CD4-positive, CD25-positive, alpha-beta regulatory T cell (primary cell): ENCODE measurements at places on chromosomes 11 and 22. TPM values are rescaled to one million over a fixed set of nuclear protein-coding genes. Genes with fewer than 3 reads are reported as not detected.
A peak's percentile ranks its signal among the peaks of the same experiment; 100 is the strongest.

Gene TSKU
- not detected for total RNA-seq

Gene HOATZ
- total RNA-seq = not detected

Gene FOLH1
- not detected for total RNA-seq

Gene TBC1D22A
- 42.5 TPM for total RNA-seq

Gene LRRC32
- total RNA-seq = 71.4 TPM

Gene TYR
- total RNA-seq = not detected

Gene HPX
- total RNA-seq = 1.5 TPM

GRCh38 chr11:957212-957920 is 31.7 kb downstream of the AP2A2 start:
- DNase-seq = no peak

GRCh38 chr11:125934473-125934872 is 11.4 kb upstream of the VSIG10L2 start:
- no peak for DNase-seq

DNA sequence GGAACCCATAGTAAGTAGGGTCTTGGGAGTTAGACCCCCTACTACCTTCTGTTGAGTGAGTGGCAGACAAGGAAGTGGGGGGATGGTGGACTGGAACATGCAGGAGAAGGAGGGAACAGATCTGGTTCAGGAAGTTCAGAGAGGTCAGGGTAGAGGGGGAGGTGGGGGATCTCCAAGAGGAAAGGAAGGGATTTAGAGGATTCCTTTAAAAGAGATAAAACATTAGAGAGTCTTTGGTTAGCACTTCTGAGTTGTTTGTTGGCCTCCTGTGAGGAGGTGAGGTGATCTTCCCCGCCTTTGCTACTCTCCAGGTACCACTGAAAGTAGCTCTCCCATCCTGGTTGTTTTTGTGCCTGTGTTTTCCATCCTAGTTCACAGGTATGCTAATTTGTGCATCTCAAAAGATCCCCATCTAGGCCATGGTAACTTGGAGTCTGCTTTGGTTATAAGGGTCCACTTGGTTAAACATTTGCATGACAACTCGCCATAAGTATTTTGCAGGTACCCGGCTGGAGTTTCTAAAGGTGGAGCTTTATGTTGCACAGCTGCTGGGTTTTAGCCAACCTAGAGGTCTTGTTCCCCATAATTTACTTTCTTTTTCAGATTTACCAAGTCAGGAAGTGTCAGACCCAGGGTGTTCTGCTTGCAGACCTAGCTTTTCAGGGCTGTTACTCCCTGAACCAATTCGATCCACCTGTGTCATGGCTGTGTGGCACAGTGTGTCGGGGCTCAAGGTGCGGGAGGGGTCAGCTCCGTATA is 79.3 kb upstream of the SORL1 start:
- DNase-seq = peak; percentile 70

DNA sequence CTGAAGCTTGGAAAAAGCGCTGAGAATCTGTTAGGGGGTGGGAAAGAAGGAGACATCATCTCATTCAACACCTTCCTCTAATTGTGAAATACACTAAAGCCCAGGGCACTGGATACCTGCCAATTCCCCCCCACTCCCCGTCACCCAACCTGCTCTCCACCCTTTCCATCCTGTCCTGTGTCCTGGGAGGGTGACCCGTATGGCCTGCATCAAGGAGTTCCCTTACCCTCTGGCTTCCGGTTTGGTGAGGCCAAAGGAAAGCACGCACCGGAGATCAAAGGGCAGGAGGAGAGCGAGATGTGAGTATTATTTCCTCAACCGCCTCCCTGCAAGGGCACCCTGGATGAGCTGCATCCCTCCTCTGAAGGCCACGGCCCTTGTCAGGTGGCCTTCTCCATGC is 65.0 kb upstream of the PTPRJ start:
- DNase-seq = no peak

DNA sequence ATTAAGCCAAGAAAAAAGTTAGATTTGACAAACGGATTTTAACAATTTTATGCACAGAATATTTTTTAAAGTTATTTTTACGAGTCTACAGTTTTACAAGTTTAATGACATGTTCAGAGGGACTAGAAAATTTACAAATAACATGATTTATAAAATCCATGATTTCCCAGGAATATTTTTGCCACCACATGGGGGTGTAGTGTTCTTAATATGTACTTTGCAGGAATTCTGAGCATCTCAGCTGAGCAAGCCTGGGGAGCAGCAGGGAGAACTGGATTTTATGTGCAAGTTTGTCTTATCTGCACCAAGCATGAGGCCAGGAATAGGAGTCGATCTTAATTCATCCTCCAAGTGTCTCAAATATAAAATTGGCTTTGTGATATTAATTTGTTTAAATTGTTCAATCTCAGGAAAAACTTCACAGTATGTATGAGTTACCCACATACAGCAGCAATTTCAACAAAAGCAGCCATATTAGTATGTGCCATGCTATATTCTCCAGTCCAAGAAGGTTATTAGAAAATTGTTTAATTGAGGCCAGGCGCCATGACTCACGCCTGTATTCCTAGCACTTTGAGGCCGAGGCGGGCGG is 826.3 kb downstream of the DLG2 start:
- no peak for DNase-seq

DNA sequence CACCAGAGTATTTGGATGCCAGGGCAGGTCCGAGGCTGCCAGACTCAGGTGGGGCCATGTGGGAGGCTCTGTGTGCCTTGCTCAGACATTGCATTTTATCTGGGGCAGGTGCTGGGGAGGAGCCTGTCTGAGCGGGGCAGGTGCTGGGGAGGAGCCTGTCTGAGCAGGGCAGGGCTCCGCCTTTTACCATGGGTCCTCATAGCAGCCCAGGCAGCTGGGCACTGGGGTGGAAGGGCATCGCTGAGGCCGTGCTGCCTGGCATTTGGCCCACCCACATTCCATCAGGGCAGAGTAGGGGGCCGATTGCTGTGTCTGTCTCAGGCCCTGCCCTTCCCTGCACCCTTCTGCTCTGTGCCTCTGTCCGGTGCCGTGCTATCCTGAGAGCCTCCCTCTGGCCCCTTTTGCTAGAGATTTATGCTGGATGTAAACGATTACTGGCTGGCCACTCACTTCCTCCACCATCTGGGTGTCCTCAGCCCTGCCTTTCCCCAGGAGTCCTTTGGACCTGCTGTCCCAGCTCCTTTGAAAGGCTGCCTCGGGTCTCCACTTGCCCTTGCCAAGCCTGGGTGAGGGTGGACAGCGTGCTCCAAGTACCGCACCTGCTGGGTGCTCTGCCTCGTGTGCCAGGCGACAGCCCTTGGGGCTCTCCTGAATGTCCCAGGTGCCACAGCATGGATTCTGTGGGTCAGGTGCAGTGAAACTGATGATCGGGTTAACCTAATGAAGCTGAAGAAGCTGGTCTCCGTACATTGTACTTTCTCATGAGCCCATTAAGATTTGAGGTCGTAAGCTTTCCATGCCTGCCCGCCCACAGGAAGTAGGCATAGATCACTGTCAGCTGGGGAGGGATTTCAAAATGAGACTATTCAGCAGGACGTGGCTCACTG is 281.6 kb downstream of the TBC1D22A start:
- DNase-seq = peak; percentile 34

DNA sequence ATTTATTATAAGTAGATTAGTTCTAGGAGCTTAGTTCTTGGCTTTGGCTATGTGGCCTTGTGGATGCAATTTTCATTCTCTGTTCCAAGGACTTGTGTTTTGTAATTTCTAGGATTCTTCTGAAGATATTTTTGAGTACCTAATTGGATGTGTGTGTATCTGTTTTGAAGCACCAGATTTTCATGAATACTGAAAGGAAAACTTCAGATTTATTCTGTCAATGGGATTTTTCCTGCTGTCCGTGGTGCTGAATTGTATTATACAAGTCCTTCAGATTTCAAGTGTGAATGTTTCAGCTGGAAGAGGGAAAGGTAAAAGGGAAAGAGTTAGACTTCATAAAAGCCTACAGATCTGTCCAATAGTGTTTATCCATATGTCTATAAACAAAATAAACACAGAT is 18.2 kb upstream of the SYN3 start:
- no peak for DNase-seq

DNA sequence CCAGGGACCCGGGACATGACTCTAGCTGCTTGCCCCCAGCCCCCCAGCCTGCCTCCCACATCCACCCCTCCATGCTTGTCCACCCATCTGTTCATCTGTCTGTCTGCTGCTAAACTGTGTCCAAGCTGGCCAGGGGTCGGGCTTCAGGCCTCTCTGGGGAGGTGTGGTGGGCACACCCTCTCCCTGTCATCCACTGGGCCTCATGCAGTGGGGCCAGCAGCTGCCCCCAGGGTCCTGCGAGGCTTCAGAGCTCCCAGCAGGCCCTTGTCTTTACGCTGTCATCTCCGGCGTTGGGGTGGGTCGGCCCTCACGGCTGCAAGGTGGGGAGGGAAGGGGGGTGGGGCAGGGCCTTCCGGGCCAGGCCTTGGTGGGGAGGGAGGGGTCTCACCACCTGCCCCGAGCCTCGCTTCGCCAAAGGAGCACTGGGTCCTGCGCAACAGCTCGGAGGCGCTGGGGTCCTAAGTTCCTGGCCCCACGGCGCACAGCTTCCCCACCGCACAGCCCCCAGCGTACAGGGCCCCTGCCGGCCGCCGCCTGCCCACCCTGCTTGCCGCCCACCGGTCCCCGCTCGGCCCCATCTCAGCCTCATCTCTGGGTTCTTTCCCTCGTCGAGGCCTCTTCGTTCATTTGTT is 26.7 kb downstream of the MOB2 start:
- no peak for DNase-seq

GRCh38 chr11:63507511-63507910 is 1.6 kb downstream of the LGALS12 start:
- DNase-seq = no peak

- no peak for DNase-seq
These were observed 55.7 kb downstream of the PTPRJ start for GRCh38 chr11:48036011-48036410.

DNA sequence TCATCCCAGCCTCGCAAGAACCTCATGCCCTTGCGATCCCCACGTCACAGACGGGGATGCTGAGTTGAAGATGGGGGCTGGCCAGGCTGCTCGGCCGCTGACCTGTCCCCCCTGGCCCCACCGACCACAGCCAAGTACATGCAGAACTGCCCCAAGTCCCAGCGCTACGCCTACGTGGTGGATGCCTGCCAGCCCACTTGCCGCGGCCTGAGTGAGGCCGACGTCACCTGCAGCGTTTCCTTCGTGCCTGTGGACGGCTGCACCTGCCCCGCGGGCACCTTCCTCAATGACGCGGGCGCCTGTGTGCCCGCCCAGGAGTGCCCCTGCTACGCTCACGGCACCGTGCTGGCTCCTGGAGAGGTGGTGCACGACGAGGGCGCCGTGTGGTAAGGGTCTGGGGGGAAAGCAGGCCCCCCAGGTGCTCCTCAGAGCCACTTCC is 10.0 kb downstream of the MUC5B start:
- DNase-seq = no peak

DNA sequence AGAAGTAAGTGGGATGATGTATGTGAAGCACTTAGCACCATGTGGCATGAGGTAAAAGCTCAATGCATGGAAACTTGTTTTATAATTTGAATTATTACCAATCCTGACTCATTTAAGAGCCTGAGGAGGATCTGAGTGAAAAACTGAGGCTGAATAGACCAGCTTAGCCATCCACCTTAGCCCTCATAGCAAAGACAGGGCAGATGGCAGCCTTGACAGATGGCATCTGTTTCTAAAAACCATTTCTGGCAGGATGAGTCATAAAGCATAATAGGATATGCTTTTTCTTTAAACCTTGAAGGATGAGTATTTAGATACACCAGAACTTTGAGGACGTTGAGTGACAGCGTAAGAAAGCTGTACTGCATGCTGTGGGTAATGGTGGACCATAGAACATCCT is 61.0 kb upstream of the NAV2 start:
- DNase-seq = no peak

- DNase-seq = no peak
These were observed 453.7 kb downstream of the INSC start for GRCh38 chr11:15568440-15568839.

DNA sequence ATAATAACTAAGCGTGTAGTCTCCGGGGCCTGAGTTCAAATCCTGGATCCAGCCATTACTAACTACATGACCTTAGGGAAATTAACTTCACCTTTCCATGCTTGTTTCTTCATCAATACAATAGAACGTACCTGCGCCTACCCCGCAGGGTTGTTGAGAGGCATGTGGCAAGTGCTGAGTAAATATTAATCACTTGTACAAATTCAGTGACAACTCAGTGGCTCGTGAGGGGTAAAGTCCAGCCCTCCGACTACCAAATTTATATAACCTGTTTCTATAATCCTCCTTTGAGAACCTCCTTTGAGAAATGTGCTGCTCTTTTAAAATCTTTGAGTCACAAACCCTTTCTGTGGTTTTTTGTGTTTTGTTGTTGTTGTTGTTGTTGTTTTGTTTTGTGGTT is 49.8 kb downstream of the FEZ1 start:
- DNase-seq = no peak

DNA sequence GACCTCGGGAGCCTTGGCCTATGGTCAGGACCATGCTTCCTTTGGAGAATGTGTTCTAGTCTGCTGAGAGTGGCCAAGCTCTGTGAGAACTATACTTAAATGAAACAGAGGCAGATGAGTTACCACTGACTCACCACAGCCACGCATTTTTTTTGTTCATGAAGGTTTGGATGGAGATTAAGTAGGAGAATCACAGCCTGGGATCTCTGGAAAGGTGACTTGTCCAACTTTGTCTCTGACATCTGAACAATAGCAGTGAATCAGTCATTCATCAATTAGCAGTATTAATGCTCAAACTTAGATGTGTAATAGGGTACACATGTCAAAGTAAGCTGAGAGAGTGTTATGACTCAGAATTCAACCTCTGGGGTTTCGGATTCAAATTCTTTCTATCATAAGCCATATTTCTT is 100.7 kb upstream of the ANO3 start:
- DNase-seq = no peak

GRCh38 chr11:7559398-7560283 is 45.8 kb downstream of the PPFIBP2 start:
- DNase-seq = no peak
